ENCODE measurements at places on chromosomes 7 and 10. TPM values are rescaled to one million over a fixed set of nuclear protein-coding genes. Genes with fewer than 3 reads are reported as not detected.

VIPR2 gene
- polyA plus RNA-seq: 2.7 TPM

CDC14C gene
- not detected for polyA plus RNA-seq

C10orf62 gene
- not detected for polyA plus RNA-seq

SMO gene
- 13.1 TPM for polyA plus RNA-seq

LANCL2 gene
- 7.9 TPM for polyA plus RNA-seq

RADIL gene
- polyA plus RNA-seq: 4.8 TPM

ASL gene
- polyA plus RNA-seq: 13.0 TPM

SHH gene
- not detected for polyA plus RNA-seq

FAM25C gene
- polyA plus RNA-seq: not detected

OR2A7 gene
- 3.2 TPM for polyA plus RNA-seq

SPDYE16 gene
- polyA plus RNA-seq: 1.1 TPM

BTBD16 gene
- polyA plus RNA-seq: not detected

Data from GM23338 (cell line).